ENCODE measurements at places on chromosomes 6 and 20.

- no peak for DNase-seq
Measured at GRCh38 chr6:149917679-149918078, 5.2 kb downstream of the RAET1G start.

DNA sequence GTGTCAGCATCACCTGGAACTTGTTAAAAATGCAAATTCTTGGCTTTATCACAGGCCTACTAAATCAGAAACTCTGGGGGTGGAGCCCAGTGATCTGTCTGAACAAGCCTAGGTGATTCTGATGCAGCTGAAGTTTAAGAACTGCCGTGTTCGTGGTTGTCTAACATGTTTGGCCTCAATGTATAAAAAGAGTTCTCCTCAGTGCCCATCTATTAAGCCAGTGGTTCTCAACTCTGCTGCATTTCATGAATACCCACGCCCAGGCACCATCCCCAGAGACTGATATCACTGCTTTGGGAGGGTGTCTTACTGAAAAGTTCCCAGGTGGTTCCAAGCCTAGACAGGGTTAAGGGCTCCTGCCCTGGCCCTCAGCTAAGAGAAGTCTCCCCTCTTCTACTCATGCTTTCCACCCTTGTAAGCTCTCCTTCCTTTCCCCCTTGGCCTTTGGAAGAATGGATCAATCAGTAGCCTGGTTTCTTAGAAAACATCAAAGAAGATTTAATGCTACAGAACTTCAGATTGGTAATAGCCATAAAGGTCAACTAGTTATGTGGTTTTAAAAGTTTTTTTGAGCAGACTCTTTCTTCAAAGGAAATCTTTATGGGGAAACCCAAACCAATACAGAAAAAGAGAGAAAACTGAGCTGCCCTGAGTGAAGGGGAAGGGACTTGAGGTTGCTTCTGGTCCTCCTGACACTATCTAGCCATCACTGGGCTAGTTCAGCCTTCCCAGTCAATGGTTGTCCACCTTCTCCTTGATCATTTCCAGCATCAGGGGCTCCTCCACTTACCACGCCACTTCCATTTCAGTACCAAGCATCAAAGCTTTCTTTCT lies 38.9 kb upstream of the TNFAIP3 start:
- no peak for DNase-seq

DNA sequence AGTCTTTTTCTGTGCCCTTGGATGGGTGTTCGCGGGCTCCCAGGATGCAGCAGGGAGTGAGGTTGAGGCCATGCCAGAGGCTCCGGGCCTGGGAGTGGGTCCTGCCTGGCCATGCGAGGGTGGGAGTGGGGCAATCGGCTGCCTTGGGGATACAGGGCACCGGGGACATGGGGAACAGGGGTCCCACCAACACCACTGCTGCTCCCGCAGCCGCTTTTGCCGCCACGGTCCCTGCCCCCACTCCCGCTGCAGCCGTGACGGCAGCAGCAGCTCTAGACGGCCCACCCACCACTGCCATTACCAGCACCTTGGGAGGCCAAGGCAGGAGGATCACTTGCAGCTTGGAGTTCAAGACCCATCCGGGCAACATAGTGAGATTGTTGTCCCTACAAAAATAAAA lies 35.3 kb upstream of the FAM50B start:
- no peak for DNase-seq

DNA sequence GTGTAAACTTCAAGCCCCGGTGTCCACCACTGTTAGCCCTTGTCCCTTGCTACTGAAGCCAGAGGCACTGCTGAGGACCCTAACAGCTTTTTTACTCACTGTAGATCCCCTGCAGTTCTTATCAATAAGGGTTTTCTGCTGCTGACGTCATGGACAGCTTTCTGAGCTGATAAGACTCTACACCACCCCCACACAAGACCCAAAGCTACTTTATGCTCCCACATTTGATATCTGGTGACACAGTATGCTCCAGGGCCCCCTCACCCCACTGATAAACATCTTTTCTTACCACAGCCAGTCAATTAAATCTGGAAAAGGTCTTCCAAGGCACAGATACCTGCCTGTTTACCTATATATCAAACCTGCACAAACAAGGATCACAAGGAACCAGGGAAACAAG lies 65.3 kb downstream of the NUS1 start:
- DNase-seq: no peak

GRCh38 chr20:15837563-15837962 lies 735.7 kb downstream of the KIF16B start:
- DNase-seq: no peak

GRCh38 chr6:111871725-111872400 lies 1.4 kb downstream of the FYN start:
- DNase-seq: no peak

DNA sequence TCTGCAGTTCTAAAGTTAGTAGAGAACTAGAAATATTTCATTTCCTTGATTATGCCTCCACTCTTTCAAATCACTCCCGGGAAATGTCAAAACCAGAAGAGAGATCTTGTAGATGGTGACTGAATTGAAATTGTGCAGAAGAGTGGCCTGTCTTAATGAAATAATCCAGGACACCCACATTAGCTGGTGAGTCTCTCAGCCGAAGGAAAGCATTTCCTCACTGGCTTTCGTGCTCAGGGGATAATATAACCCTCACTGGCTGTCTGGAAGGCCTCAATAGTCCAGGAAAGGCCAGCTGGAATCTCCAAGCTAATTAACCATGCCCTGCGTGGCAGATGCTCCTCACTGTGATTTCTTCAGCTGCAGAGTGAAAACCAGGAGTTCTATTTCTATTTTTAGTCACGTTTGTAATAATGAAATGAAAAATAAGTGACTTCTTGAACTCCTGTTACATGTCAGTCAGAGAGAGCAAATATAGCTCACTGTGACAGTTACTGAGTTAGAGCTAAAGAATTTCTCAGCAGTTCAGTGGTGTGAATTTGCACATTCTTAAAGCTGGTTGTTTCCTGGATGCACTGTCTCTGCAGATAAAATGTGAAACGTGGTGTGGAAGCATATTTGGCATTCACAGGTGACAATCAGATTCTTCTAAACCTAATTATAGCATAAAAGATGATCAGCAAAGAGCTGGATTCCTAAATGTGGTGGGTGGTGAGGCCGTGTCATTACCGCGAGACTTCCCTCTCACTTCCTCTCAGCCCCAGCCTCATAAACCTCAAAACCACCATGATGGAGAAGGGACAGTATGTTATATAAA lies 211.7 kb downstream of the LMBRD1 start:
- DNase-seq: no peak

- DNase-seq: no peak
Measured at GRCh38 chr20:54038961-54039360, 31.4 kb downstream of the BCAS1 start.

DNA sequence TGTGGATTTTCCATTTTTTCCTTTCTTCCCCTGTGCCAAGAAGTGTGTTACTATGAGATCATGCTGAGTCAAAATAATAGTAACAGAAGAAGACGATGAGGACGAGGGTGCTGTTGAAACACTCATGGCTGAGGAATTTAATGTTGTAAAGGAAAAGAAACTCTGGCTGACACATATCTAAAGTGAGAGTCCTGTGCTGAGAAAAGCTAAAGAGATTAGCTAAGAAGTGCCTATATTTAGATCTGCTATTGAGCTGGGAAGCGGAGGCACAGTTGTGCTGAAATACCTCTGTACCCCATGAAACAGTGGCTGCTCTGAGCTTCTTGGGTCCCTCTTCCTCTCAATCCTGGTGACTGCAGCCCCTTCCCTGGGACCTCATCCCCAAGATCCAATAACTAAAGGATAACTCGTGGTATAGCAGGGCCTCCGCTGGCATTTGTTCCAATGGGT lies 1.1 kb upstream of the SYTL3 start:
- DNase-seq: no peak

GRCh38 chr20:53559816-53560215 lies 33.8 kb downstream of the ZNF217 start:
- DNase-seq: no peak

GRCh38 chr6:123393331-123393730 lies 243.4 kb downstream of the TRDN start:
- DNase-seq: no peak

Data from bone marrow (tissue), 2 donors.